IPS-NIHi11 (cell line): ENCODE measurements at places on chromosomes 2 and 18.
A peak's percentile ranks its signal among the peaks of the same experiment; 100 is the strongest.

GRCh38 chr2:1707771-1708418 lies 36.4 kb downstream of the PXDN start:
- DNase-seq, result peak; percentile 61

- DNase-seq, result peak; percentile 49
Measured at GRCh38 chr2:15170070-15170775, 390.9 kb downstream of the NBAS start.

DNA sequence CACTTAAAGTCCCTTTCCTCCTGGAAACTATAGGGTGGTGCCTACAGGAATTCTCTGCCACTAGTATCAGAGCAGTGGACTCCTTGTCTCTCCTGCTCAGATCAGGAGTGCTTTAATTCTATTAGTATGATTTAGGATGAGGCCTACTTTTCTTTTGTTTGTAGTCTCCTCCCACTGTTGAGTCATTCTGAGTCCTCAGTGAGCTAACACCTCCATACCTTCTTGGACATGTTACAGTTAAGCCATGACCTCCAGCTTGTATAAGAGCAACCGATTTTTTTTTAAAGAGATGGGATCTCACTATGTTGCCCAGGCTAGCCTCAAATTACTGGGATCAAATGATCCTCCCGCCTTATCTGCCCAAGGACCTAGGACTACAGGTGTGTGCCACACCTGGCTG lies 48.7 kb upstream of the OTOF start:
- no peak for DNase-seq

- DNase-seq, result peak; percentile 12
Measured at GRCh38 chr2:53786352-53786704, 425 bp downstream of the ASB3 start.

DNA sequence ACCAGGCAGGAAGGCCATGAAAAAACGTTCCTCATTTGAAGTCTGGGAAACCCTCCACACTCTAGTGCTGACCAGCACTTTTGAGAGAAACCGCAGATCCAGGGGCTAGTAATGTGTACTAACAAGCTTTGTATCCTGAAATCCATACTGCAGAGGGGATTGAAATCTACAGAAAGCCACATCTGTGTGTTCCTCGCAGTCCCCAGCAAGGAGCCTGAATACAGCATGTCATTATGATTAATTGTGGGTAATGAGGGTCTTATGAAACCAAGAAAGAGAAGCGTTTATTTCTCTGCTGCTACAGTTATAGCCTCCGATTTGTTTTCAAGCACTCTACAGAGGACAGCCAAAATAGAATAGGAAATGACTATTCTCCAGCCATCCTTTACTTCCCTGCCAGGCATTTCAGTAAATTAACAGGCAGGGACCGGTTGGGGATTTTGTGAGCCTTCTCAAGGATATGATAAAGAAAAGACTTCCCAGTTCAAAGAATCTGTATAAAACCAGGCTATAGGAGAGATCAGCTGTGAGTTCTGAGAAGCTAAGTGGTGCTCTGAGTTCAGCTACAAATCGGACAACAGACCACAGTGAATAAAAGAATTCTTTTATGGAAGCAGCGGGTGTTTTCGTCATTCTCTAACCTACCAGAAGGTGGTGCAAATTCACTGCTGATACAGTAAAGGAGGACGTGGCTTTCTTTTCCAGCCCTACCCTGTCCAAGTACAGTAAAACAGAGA lies 133.4 kb downstream of the INSIG2 start:
- DNase-seq, result peak; percentile 62
